Amniotic stem cell (primary cell): ENCODE measurements at places on chromosomes 2 and 18.

DNA sequence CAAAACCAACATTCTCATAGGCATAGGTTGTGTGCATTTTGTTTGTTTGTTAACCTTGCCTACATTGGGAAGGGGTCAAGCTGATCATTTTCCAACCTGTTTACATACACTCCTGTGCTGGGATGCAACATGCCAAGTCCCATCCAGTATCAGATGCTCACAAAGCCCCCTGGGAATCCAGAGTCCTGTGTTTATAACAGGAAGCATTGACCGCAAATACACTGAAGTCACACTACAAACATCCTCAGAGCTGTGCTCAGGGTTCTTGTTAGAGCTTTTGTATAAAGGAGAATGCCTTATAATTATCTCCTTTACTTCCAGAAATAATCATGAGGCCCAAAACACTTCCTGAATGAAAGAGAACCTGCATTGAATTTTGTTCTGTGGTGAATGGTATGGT, 488.7 kb upstream of the TCF4 start:
- no peak for DNase-seq

DNA sequence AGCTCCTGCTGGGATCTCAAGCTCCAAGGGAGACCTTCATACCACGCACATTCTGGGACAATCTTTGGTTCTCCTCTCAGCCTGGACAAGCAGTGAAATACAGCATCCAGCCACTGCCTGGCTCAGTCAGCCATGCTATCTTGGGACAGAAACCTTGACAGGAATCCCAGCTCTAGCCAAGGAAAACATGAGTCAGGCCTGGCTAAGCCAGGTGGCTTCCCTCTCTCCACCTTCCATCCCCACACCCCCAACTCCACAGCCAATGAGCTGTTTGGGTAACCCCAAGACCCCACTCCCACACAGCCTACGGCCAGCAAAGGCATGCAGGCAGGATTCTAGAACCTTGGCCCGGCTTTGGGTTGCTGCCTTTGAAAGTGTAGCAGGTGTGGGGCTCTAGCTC, 64.9 kb downstream of the MCFD2 start:
- peak; percentile 37 for DNase-seq

DNA sequence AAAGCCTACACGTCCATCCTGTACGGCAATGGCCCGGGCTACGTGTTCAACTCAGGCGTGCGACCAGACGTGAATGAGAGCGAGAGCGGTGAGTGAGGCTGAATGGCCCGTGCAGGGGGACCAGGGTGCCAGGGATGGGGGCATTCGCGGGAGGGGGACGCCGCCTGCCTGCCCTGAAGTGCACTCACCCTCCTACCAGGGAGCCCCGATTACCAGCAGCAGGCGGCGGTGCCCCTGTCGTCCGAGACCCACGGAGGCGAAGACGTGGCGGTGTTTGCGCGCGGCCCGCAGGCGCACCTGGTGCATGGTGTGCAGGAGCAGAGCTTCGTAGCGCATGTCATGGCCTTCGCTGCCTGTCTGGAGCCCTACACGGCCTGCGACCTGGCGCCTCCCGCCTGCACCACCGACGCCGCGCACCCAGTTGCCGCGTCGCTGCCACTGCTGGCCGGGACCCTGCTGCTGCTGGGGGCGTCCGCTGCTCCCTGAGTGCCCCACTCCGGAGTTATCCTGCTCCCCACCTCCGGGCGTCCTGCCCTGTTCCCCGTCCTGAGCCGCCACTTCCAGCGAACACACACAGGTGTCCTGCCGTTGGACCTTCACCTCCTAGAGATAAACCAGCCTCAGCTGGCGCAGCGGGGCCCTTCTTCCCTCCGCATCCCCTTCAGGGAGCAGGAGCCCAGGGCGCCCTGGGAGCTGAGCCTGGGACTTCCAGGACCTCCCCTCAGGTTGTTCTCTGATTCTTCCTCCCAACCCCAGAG, 2.9 kb downstream of the ALPI start:
- DNase-seq = no peak

- no peak for DNase-seq
Measured at GRCh38 chr2:197786010-197786877, 1.1 kb upstream of the BOLL start.

DNA sequence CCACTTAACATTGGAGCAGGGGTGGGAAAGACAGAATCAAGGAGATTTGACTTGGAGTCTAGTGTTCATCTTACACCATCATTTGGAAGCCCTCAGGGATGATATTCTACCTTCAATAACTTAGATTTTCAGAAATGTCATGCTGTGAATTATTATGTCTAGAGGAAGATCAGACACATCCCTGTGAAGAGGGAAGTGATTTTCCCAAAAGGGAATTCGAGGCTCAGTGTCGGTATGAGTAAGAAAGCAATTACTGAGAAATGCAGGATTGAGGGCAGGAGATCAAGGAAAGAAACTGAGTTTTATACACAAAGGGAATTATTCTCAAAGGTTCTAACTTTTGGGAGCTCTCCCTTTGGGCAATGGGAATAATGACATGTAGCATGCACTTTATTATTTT, 25.6 kb upstream of the ATIC start:
- DNase-seq = no peak

DNA sequence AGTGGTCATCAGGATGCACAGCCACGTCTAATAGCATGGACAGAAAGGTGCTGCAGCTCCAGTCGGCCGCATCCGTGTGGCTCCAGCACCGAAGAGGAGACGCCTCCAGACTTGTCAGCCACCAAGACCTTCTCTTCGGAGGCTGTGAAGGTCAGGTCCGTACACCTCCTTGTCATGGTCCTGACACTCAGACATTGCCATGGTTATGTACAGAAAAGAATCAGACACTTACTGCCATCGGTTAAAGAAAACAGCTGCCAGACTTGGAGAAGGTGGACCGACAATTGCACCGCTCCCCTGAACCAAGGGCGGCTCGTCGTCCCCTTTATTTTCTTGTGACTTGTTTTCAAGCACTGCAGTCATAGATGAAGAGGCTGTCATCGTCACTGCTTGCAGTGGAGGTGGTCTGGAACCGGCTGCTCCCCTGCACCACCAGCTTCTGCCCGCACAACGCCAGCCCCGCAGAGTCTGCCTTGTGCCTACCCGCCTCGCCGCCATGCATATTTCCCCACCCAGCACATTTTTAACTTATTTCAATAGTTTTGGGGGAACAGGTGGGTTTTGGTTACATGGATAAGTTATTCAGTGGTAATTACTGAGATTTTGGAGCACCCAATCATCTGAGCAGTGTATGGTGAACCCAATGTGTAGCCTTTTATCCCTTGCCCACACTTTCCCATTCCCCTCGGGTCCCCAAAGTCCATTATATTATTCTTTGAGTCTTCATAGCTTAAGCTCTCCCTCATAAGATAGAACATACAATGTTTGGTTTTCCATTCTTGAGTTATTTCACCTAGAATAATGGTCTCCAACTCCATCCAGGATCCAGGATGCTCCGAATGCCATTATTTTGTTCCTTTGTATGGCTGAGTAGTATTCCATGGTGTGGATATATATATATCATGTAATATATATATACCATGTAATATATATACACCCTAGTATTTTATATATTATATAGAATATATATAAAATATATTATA, 18.1 kb downstream of the FBXO48 start:
- DNase-seq = no peak

- no peak for DNase-seq
Measured at GRCh38 chr2:226559536-226559935, 240.1 kb downstream of the IRS1 start.

DNA sequence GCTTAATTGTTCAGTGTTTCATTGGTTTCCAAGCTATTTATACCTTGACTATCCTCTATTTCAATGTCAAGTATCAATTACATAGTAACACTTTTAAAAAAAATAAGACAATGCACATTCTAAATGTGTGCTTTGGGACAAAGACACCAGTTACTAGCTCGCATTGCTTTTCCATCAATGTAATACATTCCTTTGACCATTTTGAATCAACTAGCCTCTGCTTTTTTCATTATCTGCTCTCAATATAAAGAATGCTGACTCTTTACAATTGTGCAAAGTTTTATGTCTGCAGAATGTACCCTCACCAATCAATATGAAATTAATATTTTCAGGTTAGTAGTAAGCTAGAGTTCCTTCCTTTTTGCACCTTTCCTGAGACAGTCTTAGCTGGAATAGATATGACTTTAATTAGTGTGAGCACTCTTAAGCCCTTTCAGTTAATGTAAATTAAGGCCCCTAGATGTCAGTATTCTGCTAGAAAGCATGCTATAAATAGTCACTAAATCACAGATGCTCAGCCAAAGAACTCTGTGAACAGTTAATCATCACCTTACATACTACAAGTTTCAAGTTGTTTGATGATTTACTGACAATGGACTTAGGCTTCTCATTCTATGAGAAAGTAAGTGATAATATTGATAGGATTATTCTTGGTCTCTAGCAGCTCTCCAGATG, 413.6 kb downstream of the PTH2R start:
- DNase-seq = no peak

- no peak for DNase-seq
Measured at GRCh38 chr2:200705305-200706041, 106.2 kb upstream of the BZW1 start.

DNA sequence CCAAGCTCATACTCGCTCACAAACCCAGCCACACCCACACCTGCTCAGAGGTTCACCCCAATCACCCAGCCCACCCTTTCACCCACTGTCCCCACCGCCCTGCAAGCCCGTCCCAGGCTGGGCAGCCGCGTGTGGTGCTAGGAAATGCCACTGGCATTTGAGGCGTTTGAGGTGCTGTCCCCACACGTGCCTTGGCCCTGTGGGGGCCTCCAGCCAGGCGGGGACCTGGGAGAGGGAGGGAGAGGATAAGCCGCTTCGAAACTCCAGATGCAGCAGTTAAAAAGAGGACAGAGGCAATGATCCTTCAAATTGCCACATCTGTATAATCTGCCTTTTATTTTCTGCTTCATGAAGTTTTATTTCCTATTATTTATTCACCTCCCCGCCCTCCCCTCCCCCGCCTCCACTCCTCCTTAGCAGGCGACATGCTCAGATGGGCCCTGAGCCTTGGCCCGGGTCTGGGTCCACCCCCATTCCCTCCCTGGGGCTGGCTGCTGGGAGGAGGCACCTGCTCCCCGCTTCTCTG, 35.9 kb downstream of the PSD4 start:
- DNase-seq = no peak

DNA sequence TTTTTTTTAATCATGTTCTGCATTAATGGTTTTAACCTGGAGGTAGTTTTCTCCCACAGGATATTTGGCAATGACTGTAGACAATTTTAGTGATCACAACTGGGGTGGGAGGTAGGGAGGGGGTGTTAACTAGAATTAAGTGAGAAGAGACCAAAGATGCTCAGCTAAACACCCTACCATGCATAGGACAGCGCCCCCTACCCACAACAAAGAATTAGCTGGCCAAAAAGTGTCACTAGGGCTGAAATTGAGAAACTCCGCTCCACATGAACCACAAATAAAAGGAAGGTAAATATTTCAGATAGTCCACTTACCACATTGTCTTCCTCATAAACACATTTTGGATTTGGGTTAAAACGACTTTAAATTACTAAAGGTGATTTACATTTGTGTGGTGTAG, 942.6 kb downstream of the SUCLG1 start:
- no peak for DNase-seq

GRCh38 chr18:46080156-46080555, 8.1 kb upstream of the PSTPIP2 start:
- DNase-seq = no peak

DNA sequence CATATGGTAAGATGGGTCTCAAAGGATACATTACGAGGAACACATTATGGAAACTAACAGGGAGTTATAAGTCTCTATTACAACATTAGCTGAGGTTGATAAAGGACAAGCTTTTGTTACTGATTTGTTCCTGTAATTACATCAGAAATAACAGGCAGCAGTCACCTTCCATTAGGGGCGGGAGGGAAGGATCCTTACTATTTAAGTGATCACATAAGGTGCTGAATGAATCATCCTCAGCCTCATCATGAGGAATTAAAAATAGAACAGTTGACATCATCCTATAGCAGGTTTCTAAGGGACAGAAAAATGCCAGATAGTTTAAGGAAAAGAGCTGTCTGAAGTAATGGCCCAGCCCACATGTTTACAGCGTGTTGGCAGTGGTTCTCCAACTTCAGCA, 86.9 kb upstream of the MGAT5 start:
- no peak for DNase-seq

DNA sequence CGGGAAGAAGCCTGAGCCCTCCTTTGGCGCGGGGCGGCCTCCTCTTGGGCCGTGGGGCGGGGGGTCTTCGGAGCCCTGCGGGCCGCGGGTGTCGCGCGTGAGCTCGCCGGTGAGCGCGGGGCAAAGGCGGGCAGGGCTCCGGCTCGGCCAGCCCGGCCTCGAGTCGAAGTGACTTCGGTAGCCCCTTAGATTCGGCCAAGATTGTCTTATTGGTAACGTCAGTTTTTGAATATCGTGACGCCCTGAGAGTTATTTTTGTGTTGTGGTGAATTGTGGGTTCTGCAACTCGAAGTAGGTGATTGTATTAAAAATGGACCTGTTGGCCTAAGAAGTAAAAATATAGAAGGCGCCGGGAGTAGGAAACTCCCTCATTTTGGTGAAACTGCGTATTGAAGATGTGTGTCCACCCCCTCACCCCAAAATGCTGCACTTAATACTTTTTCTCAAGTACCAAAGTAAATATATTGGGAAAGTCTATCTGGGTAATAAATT, 669 bp downstream of the MARCHF7 start:
- no peak for DNase-seq

DNA sequence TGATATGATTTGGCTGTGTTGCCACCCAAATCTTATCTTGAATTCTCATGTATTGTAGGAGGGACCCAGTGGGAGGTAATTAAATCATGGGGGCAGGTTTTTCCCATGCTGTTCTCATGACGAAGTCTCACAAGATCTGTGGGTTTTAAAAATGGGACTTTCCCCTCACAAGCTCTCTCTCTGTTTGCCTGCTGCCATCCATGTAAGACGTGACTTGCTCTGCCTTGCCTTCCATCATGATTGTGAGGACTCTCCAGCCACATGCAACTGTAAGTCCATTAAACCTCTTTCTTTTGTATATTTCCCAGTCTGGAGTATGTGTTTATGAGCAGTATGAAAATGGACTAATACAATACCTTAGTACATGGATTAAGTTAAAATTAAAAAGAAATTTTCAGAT, 1094.7 kb upstream of the SLC39A10 start:
- DNase-seq = no peak

DNA sequence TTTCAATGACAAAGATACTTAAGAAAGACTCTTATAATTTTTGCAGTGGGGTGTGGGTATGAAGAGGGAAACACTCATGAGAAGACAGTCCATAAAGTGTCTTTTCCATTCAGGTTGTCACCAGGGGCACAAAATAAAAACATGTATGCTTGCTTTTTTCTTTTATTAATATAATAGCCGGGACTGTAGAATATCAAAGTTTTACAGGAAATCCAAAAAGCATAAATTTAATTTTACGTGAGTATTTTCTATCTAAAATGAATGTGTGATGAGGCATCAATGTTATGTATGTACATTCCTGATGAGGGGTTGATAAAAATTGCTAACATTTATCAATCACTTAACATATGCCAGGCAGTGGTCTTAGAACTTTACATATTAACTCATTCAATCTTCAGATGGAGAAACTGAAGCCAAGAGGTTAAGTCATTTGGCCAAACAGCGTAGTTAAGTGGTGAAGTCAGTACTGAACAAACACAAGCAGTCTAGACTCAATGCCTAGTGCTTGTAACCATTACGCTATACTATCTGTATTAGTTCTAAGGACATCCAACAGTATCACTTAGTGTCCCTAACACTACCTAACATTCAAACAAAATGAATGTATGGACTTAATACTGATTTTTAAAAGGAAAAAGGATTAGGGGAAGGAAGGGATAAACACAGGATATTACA, 10.7 kb downstream of the CCT4 start:
- DNase-seq = no peak
